NCI-H2107 (cell line): ENCODE measurements at places on chromosomes 3 and 15.

GRCh38 chr15:74332611-74333010, 34.8 kb downstream of the CYP11A1 start:
- DNase-seq: no peak

DNA sequence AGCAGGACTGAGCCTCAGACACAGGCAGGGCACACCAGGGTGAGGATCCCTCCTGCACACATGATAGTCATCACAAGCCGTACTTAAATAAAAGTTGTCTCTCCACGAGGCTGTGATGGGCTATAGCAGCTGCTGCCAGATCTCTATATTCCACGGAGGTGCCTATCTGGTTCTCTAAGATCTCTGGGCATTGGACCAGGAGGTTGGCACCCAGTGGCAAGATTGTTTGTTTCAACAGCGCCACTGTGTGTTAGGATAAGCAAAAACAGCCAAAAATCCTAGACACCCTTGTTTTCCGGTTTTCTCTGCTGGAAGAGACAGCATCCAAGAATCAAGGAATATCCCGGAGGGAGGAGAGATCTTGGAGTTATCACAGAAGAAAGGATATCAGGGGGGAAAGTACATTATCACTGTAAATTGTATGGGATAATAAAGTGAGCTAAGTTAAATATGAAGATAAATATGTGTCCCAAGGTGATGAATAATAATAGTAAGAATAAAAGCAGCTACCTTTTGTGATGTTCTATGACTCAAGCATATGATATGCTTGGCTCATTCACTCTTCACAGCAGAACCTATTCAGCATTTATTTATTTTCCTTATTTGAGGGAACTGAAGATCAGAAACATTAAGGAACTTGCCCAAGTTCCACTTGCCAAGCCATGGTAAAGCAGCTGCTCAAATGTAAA, 90.6 kb upstream of the AKAP13 start:
- DNase-seq: no peak

DNA sequence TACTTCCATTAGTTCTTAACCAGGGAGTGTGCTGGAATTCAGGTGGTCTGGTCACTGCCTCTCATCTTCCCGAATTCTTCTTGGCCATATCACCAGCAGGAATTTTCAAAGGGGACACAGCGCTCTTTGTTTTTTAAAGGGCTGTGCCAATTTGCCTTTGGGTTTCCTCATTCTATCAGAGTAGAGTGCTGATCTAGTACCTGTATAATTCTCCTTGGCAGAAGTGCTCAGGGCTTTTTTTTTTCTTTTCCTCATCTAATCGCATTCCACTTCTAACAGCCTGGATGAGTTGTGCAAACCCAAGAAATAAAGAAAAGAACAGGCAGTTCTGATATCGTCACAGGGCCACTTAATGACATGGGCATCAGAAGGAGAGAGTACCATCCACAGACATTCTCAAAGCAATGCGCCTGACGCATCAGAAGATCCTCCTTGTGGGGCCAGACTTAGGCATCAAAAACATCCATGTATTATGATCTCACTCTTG, 121.0 kb downstream of the ASB7 start:
- no peak for DNase-seq

DNA sequence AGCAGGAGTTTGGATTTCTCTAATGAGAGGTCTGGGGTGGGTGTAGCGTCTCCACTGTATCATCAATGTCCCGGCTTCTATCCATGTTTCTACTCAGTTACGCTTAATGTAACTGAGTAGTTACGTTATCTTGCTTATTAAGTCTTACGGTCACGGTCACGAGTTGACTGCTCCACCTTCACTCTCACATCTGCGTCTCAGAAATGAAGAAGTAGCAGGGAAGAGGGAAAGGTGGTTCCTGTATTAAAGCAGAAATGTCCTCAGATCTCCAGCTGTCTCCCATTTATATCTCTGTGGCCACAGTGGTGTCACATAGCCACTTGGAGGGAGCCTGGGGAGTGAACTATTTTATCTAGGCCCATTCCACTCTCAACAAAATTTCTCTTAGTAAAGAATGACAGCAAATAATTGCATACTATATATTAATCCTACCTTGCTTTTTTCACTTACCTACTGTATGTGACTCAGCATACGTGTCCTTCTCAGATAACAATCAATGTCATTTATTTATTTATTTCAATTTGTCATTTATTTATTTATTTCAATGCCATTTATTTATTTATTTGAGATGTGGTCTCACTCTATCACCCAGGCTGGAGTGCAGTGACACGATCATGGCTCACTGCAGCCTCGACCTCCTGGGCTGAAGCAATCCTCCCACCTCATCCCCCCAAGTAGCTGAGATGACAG, 39.7 kb upstream of the RNU6-1 start:
- DNase-seq: no peak

- no peak for DNase-seq
These were observed 109.3 kb downstream of the SHQ1 start for GRCh38 chr3:72738752-72739530.

DNA sequence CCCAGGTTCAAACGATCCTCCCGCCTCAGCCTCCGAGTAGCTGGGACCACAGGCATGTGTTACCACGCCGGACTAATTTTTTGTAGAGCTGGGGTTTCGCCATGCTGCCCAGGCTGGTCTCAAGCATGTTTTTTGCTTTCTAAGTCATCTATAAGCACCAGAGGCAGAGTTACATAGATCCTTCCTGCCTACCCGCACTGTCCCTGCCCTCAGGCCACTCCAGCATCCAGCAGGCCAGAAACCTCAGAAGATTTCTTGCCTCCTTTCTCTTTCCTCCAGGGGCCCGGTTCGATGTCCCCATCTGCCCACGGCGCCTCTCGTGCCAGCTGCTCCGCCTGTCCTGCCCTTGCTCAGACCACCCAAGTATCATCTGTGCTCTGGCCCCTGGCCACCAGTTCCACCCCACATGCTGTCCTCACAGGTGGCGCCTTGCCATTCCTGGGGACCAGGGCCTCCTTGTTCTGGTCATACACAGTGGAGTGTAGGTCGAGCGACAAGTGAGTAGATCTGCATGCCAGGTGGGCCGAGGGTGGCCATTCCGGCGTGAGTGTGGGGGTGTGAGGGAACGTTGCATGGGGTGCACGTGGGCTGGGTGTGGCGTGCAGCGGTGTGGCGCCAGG, 27.3 kb downstream of the KLHDC8B start:
- no peak for DNase-seq

DNA sequence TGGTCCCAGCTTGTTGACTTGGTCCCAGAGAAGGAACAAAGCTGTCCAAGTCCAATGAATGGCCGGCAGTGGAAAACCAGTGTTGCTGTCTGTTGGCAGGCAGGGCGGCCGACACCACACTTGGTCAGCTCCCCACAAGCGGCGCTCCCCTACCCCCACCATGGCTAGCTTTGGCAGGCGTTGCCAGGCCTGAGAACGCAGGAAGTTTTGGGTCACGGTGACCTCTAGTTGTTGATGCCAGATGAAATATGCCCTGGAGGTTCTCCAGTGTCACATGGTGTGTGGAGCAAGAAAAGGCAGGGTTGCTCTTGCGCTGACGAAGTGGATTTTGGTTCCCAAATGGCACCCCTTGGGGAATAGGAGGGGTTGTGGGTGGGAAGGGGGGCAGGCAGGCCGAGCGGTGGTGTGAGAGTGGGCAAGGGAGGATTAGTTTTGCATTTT, 72.7 kb upstream of the TPRG1 start:
- DNase-seq: no peak

DNA sequence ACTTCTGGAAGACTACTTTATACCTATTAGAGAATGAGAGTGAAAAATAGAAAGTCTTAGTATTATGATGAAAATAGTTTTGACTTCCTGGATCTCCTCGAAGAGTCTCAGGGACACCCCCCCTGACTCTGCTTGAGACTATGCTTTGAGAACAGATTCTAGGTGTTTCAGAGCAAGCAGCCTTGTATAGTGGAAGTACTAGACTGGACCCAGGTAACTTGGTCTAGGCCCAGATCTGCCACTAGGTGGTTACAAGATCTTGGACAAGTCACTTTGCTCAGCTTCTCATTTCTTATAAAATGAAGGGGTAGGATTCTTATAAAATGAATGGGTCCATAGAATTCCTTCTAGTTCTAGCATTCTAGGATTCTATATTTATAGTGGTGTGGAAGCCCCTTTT, 9.1 kb downstream of the ABHD5 start:
- DNase-seq: no peak

- DNase-seq: no peak
These were observed 176.9 kb downstream of the BBX start for GRCh38 chr3:107699682-107700081.

DNA sequence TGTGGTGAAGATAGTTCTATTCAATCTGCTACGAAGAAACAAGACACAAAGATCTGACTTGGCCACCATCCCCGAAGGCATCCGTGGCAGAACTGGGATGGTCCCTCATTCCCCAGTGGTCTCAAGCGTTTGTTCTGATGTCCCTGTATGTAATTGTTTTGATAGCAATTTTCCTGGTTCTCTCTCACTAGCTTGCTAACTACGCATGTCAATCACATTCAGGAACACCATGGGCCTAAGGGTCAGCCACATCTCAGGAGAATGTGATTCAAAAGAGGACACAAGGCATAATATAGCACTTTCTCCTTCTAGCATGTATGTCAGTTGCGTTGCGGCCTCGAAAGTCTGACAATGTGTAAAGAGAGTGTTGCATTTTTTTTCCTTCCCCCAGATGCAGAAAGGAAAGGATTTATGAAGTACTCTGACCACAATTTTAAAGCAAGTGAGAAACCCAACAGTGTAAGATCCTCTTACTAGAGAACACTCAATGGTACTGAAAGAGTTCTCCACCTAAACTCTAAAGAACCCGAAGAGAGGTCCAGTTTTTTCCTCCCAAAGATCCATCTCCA, 32.0 kb upstream of the TCF12 start:
- no peak for DNase-seq

- no peak for DNase-seq
These were observed 22.0 kb upstream of the DOCK3 start for GRCh38 chr3:50652709-50653108.

DNA sequence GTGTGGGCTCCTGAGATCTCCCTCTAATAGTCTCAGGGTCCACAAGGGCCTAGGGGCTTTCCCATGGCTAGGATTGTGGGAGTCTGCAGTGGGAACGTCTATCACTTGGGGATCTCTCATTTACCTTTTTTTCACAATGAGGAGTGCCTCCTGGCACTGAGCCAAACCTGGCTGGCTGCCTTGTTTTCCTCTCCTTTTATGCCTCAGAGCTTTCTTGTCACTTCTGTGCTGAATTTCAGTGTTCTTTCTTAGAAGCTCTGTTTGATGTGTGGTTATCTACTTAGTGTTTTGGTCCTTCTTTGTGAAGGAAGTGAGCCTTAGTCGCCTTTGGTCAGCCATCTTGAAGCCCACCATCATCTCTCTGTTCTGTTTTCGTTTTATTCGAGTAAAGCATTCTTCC, 33.9 kb downstream of the DOCK3 start:
- DNase-seq: no peak

DNA sequence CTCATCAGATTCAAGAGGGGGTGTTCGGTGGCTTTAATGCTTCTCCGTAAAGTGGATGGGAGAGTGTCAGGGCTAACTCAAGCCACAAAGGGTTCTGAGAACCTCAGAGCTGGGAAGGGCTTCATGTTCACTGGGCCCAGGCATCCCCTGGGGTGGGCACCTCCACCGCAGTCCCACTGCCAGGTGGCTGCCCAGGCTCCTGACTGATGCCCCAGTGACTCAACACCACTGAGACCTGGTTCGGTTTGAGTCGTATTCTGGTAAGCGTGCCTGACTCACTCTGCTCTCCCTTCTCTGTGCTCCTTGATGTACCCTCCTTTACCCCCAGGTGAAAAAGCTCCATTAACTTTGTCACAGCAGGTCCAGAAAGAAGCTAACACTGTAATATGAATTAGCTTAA, 304.6 kb downstream of the RPLP1 start:
- no peak for DNase-seq

DNA sequence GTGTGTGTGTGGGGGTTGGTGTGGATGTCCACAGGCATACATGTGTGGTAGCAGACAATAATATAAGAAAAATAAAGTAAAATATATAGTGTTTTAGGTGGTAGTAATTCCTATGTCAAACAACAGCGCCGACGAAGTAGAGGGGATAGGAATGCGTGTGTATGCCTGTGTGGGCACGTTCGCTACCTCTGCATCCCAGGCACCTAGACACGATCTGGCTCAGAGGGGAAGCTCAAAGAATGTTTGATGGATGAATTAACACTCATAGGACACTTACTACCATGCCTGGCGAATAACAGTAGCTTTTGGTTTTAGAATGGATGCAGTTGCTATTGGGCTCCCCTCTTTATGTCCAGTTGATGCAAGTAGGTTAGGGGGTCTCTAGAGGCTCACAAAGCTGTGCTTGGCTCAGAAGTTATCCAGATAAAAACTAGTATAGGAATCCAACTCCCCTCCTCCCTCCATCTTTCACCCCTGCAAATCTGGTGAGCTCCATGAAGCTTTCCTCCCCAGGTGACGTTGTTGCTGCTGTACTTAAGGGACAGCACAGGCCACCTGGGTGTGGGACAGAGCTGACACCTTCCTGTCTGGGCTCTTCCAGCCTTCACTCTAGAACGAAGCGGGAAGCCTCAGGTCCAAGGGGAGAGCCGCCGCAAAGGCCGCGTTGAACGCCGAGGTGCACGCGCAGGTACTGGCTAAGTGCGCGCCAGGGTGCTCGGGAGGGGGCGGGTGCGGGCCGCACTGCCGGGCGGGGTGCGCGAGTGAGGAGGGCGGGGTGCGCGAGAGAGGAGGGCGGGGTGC, 192.6 kb upstream of the LYSMD4 start:
- DNase-seq: no peak

DNA sequence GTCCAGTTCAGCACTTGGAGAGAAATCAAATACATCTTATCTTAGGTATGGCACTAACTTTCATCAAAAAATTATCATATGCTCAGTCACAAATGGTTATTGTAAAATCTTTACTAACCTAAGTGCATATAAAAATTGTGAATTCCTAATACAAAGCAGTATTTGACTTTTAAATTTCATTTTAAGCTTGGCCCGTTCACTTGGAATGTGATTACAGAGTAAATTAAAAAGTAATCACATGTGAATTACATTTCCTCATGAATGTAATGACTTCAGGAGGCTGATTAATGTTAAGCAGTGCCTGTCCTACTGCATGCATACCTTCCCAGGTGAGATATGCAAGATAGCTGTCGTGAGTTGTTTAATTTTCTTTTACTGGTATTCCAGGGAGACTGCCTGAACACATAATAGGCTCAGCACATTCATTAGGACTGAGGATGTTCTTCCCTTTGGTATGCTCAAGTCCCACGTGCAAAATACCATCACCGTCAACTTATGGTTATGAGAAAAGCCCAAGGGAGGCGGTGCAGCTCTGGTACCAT, 1053.0 kb downstream of the FHIT start:
- DNase-seq: no peak

DNA sequence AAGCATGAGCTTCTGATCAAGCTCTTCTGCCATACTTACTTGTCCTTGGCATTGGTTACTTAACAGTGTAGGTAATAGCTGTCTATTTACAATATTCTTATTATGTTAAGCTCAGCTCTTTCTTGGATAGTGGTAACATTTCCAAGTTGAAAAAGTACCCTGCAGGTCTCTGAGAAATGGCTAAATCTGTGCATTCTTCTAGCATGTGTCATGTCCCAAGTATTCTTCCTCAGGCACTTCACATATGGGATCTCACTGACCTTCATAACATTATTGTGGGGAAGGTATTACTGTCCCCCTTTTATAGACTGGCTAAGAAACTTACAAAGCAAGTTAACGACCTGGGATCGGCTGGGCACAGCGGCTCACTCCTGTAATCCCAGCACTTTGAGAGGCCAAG, 236.1 kb downstream of the RORA start:
- DNase-seq: no peak

- DNase-seq: no peak
These were observed 126.8 kb downstream of the KCNAB1 start for GRCh38 chr3:156246961-156247725.
